Stimulated activated CD4-positive, alpha-beta T cell treated with anti-CD3 and anti-CD28 coated beads, Interleukin-4, amount 100 ng/mL, for 48 hours (primary cell): ENCODE measurements at places on chromosomes 1 and 21.

- no peak for DNase-seq
Observed at GRCh38 chr1:100358210-100358609, 5.9 kb downstream of the CDC14A start.

GRCh38 chr1:219391297-219391696 is 217.6 kb downstream of the LYPLAL1 start:
- DNase-seq, result no peak

DNA sequence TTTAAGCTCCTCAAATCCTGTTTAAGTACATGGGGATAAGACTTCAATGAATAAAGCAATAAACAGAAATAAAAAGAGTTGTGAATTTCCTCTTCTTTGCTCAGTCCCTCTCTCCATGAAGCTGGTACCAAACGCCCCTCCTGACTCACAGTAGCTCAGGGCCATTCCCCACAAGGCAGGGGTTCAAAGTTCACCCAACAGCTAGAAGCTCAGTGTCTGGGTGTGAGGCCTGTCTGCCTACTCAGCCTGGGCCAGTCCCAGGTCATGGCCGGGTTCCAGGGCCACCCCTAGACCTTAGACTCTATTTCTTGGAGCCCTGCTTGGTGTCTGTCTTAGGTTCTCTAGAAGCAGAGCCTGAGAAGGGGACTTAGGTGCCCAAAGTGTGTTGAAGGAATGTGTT is 251.5 kb downstream of the GRIK3 start:
- DNase-seq, result no peak

GRCh38 chr1:157652859-157653493 is 47.6 kb downstream of the FCRL3 start:
- no peak for DNase-seq

DNA sequence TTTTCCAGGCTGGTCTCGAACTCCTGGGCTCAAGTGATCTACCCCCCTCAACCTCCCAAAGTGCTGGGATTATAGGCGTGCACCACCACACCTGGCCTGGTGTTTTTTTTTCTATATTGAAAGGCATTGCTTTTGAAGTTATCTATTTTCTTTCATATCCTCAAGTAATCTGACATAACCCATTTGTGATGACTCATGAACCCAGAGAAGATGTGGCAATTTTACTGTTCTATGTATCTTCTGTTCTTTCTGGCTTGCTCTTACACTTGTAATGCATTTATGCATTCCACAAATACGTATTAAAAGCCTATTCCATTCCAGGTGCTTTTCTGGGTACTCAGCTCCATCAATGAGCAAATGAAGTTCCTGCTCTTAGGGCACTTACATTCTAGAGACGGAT is 29.9 kb upstream of the ERRFI1 start:
- no peak for DNase-seq

DNA sequence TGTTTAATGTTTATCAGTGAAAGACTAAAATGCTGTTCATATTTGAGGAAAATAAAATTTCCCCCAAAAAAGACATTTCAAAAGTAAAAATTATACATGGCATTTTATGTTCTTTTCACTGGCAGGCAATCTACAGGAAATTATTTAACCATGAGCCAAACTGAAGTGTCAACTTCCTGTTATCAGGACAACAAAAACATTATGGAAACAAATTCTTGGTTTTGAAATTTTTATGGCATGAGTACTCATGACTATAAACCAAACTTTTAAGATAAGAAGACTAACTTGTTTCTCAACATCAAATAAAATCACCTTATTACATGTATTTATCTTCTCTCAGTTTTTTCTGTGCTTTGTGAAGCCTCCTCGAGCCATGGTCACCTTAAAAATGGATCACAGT is 698.6 kb downstream of the LTN1 start:
- no peak for DNase-seq

- no peak for DNase-seq
Observed at GRCh38 chr1:207849016-207849415, 61.9 kb downstream of the CD34 start.

GRCh38 chr1:232451506-232451905 is 178.4 kb downstream of the SIPA1L2 start:
- DNase-seq, result no peak

- DNase-seq, result no peak
Observed at GRCh38 chr1:195326325-195326724, 1281.9 kb downstream of the KCNT2 start.

- DNase-seq, result no peak
Observed at GRCh38 chr1:9881838-9882249, 28.2 kb downstream of the CTNNBIP1 start.

GRCh38 chr1:54904476-54905048 is 17.6 kb upstream of the DHCR24 start:
- no peak for DNase-seq

DNA sequence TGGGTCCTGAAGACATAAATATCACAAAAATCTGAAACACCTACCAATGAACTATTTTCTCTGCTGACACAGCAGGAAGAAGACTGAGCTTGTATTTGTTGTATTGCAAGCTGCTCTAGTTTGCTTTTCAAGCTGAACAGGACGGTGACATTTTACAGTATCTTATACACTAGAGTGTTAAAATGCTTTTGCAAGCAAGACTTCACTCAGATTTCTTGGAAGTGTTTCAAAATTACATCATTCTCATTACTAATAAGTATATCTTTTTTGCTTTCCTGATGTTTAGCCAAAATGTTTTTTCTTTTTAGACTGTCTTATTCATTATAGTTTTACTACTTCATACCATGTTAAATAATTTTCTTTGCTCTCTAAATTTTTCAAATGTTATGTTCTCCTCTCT is 427.1 kb upstream of the CXADR start:
- DNase-seq, result no peak

DNA sequence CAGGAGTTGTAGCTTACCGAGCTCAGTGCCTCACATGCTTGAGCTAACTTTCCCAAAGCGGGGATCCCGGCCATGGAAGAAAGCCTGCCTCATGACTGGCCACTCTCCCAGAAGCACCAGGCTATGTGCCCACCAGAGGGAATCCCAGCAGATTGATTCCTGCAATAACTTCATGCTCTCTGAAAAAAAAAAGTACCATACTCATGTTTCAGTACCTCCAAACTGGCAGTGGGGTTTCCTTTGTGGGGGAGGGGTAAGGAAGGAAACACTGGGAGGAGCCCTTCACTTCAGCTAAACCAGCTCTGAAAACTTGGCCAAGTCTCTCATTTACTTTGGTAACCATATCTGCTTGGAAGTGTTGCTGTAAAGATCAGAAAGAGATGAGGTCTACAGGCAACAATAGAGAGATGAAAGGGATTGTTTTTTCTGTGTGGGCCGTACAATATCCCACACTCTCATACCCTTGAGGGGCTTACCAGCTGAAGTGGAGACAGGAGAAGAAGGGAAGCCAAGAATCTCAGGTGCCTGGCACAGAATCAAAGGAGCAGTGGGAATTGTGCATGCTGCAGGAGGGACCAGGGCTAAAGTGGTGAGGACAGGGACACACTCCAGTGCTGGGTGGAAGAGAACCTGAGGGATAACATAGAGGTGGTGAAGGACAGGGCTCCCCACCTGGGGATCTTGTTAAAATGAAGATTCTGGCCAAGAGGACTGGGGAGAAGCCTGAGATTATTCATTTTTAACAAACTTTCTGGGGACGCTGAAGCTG is 42.4 kb upstream of the TACSTD2 start:
- DNase-seq, result no peak

DNA sequence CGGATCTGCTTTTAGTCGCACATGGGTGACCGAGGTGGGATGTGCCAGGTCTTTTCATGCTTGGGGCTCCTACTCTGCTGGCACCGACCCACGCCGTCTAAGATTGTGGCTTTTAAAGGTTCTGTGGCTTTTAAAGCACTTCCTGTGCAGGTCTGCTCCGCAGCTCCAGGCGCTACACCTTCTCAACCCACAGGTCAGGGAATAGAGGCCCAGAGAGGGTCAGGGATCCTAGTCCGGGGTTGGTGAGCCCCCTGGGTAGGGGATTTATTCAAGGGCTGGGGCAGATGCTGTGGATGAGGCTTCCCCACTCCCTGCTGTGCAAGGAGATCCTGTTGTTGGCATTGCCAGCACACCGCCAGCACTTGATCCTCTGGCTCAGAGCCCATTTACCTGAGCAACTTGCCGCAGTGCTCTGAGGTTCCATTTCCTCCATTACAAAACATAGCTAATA is 212.8 kb upstream of the RAB4A start:
- no peak for DNase-seq

GRCh38 chr1:156656806-156657740 is 15.2 kb downstream of the BCAN start:
- peak; percentile 72 for DNase-seq

GRCh38 chr21:36210779-36211659 is 54.4 kb downstream of the DOP1B start:
- no peak for DNase-seq
